ENCODE measurements at places on chromosomes 2 and 18. TPM values are rescaled to one million over a fixed set of nuclear protein-coding genes. Genes with fewer than 3 reads are reported as not detected.

Gene MYO1B
- total RNA-seq: 2.5 TPM

- peaks cover 7% of the 10 kb centered on the region for H3K27me3 ChIP-seq
- no peaks in the 10 kb centered on the region for H3K4me1 ChIP-seq
- DNase-seq: no peak
Measured at GRCh38 chr2:111948832-111949231, 50.4 kb downstream of the MERTK start.

Gene ARPC2
- total RNA-seq: 711 TPM

Gene DPP10
- total RNA-seq: not detected

Gene ZNF513
- total RNA-seq: 32.8 TPM

Gene OSR1
- total RNA-seq: not detected

DNA sequence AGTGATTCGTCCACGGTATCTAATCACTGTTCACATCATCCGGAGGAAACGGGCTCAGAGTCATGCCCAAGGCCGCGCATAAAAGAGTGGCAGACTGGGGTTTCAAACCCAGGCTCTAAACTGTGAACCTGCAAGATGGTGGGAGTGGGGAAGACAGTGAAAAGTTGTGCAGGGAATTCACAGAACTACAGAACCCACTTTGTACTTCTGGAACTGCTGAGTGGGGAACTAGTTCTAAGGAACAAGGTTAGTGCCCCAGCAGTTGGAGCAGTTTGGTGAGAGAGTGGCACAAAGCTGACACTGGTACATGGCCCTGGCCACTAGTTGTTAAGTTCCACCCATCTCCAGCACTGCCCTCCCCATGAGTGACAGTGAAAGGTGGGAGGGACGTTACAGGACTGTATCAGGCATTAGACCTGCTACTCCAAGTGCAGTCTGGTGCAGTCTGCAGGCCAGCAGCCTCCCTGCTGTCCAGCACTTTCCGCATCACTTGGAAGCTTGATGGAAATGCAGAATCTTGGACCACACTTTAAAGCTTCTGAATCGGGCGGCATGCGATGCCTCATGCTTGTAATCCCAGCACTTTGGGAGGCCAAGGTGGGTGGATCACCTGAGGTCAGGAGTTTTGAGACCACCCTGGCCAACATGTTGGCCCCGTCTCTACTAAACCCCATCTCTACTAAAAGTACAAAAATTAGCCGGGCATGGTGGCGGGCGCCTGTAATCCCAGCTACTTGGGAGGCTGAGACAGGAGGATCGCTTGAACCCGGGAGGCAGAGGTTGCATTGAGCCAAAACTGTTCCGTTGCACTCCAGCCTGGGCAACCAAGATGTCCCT is 47.3 kb downstream of the C2orf42 start:
- no peak for DNase-seq
- H3K27me3 ChIP-seq: no peaks in the 10 kb centered on the region
- peak overlapping the region; percentile 86 for H3K4me3 ChIP-seq
- H3K27ac ChIP-seq: peak overlapping the region; percentile 100
- peaks cover 3% of the 10 kb centered on the region for H3K36me3 ChIP-seq
- peaks cover 36% of the 10 kb centered on the region for H3K4me1 ChIP-seq

Gene KCNJ3
- not detected for total RNA-seq

GRCh38 chr2:223832241-223832903 is 5.0 kb downstream of the AP1S3 start:
- no peak overlapping the region for H3K27ac ChIP-seq
- peaks cover 50% of the 10 kb centered on the region for H3K36me3 ChIP-seq
- H3K27me3 ChIP-seq: no peaks in the 10 kb centered on the region
- DNase-seq: no peak

DNA sequence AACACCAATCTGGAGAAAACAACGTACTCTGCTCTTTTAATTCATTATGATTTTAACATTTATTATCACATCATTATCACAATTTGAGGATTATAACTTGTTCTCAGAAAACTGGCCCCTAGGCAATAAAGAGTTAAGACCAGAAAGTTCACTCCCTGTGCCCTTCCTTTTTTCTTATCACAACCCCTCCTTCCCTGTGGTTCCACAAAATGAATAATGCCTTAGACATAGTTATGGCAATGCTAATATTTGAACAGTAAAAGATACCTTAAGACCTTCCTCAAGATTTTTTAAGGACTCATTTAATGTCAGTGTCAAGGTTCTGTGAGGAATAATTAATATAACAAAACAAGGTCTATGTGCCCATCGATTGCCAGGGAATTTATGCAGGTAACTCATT is 596.2 kb downstream of the ARHGAP15 start:
- H3K27ac ChIP-seq: no peak overlapping the region
- no peak for DNase-seq
- H3K4me3 ChIP-seq: no peak overlapping the region

DNA sequence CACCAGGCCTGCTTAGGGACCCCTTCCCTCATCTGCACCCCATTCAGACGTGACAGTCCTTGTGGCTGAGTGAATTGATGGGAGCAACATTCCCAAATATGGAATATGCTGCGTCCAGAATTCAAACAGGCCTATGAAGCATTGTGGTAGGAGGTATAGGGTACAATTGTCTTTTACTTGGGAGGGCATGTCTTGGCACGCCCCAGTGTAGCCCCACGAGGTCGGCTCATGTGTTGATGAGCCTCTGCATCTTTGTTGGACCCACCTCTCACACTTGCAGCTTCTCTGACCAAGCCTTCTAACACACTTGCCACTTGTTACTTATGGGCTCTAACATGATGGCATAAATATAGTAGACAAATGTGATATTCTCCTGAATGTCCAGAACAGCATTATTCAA is 1.6 kb downstream of the TIMM21 start:
- no peak for DNase-seq
- H3K36me3 ChIP-seq: peaks cover 46% of the 10 kb centered on the region
- H3K27me3 ChIP-seq: peaks cover 1% of the 10 kb centered on the region

- peaks cover 9% of the 10 kb centered on the region for H3K27me3 ChIP-seq
- H3K36me3 ChIP-seq: no peaks in the 10 kb centered on the region
- H3K4me1 ChIP-seq: no peaks in the 10 kb centered on the region
- DNase-seq: no peak
- H3K4me3 ChIP-seq: no peak overlapping the region
Measured at GRCh38 chr2:172962082-172962481, 113.6 kb upstream of the MAP3K20 start.

- H3K27ac ChIP-seq: no peak overlapping the region
- no peak for DNase-seq
- H3K27me3 ChIP-seq: no peaks in the 10 kb centered on the region
- no peaks in the 10 kb centered on the region for H3K4me1 ChIP-seq
- no peak overlapping the region for H3K4me3 ChIP-seq
- no peaks in the 10 kb centered on the region for H3K36me3 ChIP-seq
Measured at GRCh38 chr2:180621941-180622918, 358.2 kb upstream of the UBE2E3 start.

Gene DLX2
- total RNA-seq: 0.16 TPM

- H3K27ac ChIP-seq: no peak overlapping the region
- H3K36me3 ChIP-seq: no peaks in the 10 kb centered on the region
- H3K4me3 ChIP-seq: no peak overlapping the region
- H3K27me3 ChIP-seq: no peaks in the 10 kb centered on the region
Measured at GRCh38 chr18:32983721-32984120, 210.9 kb upstream of the KLHL14 start.

DNA sequence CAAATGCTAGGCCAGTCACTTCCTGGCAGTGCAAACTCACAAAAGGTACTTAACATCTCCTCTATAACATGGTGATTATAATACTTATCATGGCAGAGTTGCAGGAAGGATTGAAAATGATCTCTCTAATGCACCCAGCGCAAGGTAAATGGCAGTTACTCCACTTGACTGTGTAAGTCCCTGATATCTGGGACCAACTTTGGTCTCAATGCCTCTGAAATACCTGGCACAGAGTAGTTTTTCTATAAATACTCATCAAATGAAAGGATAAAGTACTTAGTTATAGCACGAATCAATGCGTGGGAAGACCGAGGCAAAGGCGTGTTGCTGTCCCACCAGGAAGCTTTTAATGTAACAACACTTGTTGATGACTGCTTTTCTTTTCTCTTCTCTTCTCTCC is 24.8 kb downstream of the LRRC30 start:
- H3K27ac ChIP-seq: no peak overlapping the region
- no peaks in the 10 kb centered on the region for H3K4me1 ChIP-seq
- H3K36me3 ChIP-seq: no peaks in the 10 kb centered on the region
- no peak for DNase-seq
- no peak overlapping the region for H3K4me3 ChIP-seq

- no peak for DNase-seq
- no peak overlapping the region for H3K27ac ChIP-seq
- no peaks in the 10 kb centered on the region for H3K27me3 ChIP-seq
- H3K4me1 ChIP-seq: no peaks in the 10 kb centered on the region
Measured at GRCh38 chr18:64409511-64409910, 260.6 kb upstream of the LINC00305 start.

Gene IGFBP5
- total RNA-seq: not detected

Gene SPEG
- 0.42 TPM for total RNA-seq

- H3K4me1 ChIP-seq: peaks cover 9% of the 10 kb centered on the region
- no peak for DNase-seq
- H3K27me3 ChIP-seq: peaks cover 6% of the 10 kb centered on the region
- H3K27ac ChIP-seq: no peak overlapping the region
Measured at GRCh38 chr2:161990741-161991140, 83.3 kb downstream of the DPP4 start.

Gene GREB1
- 0.69 TPM for total RNA-seq

- H3K27ac ChIP-seq: peak within 1 kb of the TSS; percentile 93
- peak; percentile 94 for DNase-seq
- no peaks in the 10 kb centered on the region for H3K27me3 ChIP-seq
- peaks cover 72% of the 10 kb centered on the region for H3K4me1 ChIP-seq
- H3K36me3 ChIP-seq: peaks cover 9% of the 10 kb centered on the region
- peak within 1 kb of the TSS; percentile 94 for H3K4me3 ChIP-seq
Measured at GRCh38 chr18:12883684-12884405, at the start of gene PTPN2. TSS of gene PTPN2 (minus strand) at chr18:12884237. CDS start at chr18:12884141, 96 bp downstream.

GRCh38 chr18:75745147-75745546 is 317.6 kb upstream of the SMIM21 start:
- no peak overlapping the region for H3K4me3 ChIP-seq
- no peaks in the 10 kb centered on the region for H3K36me3 ChIP-seq
- no peaks in the 10 kb centered on the region for H3K27me3 ChIP-seq
- H3K27ac ChIP-seq: no peak overlapping the region

GRCh38 chr2:159755788-159756187 is 42.2 kb downstream of the CD302 start:
- H3K4me3 ChIP-seq: no peak overlapping the region
- H3K27me3 ChIP-seq: no peaks in the 10 kb centered on the region
- H3K27ac ChIP-seq: no peak overlapping the region
- peaks cover 62% of the 10 kb centered on the region for H3K36me3 ChIP-seq
- no peak for DNase-seq

- H3K36me3 ChIP-seq: no peaks in the 10 kb centered on the region
- no peak for DNase-seq
- no peak overlapping the region for H3K4me3 ChIP-seq
- no peak overlapping the region for H3K27ac ChIP-seq
- H3K27me3 ChIP-seq: peaks cover 4% of the 10 kb centered on the region
Measured at GRCh38 chr18:50633992-50634391, 74.1 kb downstream of the MAPK4 start.

GRCh38 chr2:55223958-55224760 is 7.9 kb downstream of the CLHC1 start:
- no peaks in the 10 kb centered on the region for H3K27me3 ChIP-seq
- peaks cover 28% of the 10 kb centered on the region for H3K4me1 ChIP-seq
- peak overlapping the region; percentile 81 for H3K4me3 ChIP-seq
- H3K27ac ChIP-seq: peak overlapping the region; percentile 87
- no peak for DNase-seq
- no peaks in the 10 kb centered on the region for H3K36me3 ChIP-seq

Gene EIF2AK2
- 39.9 TPM for total RNA-seq

GRCh38 chr2:172429301-172429968 is 2.0 kb downstream of the ITGA6 start:
- no peaks in the 10 kb centered on the region for H3K36me3 ChIP-seq
- H3K27me3 ChIP-seq: peaks cover 46% of the 10 kb centered on the region
- H3K4me3 ChIP-seq: no peak overlapping the region
- DNase-seq: no peak

DNA sequence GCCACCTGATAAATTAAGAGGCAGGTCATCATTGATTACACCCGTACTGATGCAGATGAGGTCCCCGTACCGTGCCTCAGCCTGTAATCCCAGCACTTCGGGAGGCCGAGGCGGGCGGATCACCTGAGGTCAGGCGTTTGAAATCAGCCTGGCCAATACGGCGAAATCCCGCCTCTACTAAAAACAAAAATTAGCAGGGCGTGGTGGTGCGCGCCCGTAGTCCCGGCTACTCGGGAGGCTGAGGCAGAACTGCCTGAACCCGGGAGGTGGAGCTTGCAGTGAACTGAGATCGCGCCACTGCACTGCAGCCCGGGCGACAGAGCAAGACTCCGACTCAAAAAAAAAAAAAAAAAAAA is 683 bp upstream of the ENOSF1 start:
- no peak for DNase-seq
- no peak overlapping the region for H3K27ac ChIP-seq
- peak overlapping the region; percentile 59 for H3K4me3 ChIP-seq
- H3K4me1 ChIP-seq: peaks cover 7% of the 10 kb centered on the region
- peaks cover 4% of the 10 kb centered on the region for H3K27me3 ChIP-seq
- peaks cover 3% of the 10 kb centered on the region for H3K36me3 ChIP-seq

DNA sequence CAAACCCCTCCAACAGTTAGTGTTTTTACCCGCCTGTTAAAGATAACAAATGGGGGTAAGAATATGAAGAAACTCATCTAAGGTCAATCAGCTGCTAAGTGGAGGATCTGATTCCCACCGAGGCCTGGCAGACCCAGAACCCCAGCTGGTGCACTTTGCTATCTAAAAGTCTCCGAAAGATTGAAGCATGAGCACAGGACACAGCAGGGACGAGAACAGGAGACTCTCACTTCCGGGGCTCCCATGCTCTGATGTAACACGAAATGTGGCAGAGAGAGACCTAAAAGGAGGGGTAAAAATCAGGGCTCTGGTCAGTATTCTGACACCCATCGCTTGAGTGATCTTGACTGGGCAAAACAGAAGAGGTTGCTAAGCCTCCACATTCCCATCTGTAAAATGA is 119.7 kb downstream of the PDCL3 start:
- no peaks in the 10 kb centered on the region for H3K36me3 ChIP-seq
- no peak overlapping the region for H3K27ac ChIP-seq
- no peak for DNase-seq
- peaks cover 6% of the 10 kb centered on the region for H3K27me3 ChIP-seq
- no peak overlapping the region for H3K4me3 ChIP-seq
- no peaks in the 10 kb centered on the region for H3K4me1 ChIP-seq

- H3K27ac ChIP-seq: peak overlapping the region; percentile 91
- H3K4me3 ChIP-seq: peak overlapping the region; percentile 76
- H3K4me1 ChIP-seq: peaks cover 87% of the 10 kb centered on the region
- no peaks in the 10 kb centered on the region for H3K27me3 ChIP-seq
Measured at GRCh38 chr2:197239434-197239833, 71.1 kb downstream of the ANKRD44 start.

All from activated B cell treated with CpG ODN at 0.5 μM for 24 hours (primary cell).